ENCODE measurements at places on chromosomes 1 and 21.

- no peak for DNase-seq
These were observed 278.5 kb upstream of the C1orf174 start for GRCh38 chr1:4178501-4179113.

DNA sequence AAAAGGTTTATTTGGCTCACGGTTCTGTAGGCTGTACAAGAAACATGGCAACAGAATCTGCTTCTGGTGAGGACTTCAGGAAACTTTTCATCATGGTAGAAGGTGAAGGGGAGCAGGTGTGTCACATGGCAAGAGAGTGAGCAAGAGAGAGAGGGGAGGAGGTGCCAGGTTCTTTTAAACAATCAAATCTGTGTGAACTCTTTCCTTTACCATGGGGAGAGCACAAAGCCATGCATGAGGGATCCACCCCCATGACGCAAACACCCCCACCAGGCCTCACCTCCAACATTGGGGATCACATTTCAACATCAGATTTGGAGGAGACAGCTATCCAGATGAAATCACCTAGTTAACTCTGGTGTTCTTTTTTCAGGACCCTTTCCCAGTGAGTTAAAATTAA lies 103.6 kb downstream of the GALNT2 start:
- DNase-seq: no peak

DNA sequence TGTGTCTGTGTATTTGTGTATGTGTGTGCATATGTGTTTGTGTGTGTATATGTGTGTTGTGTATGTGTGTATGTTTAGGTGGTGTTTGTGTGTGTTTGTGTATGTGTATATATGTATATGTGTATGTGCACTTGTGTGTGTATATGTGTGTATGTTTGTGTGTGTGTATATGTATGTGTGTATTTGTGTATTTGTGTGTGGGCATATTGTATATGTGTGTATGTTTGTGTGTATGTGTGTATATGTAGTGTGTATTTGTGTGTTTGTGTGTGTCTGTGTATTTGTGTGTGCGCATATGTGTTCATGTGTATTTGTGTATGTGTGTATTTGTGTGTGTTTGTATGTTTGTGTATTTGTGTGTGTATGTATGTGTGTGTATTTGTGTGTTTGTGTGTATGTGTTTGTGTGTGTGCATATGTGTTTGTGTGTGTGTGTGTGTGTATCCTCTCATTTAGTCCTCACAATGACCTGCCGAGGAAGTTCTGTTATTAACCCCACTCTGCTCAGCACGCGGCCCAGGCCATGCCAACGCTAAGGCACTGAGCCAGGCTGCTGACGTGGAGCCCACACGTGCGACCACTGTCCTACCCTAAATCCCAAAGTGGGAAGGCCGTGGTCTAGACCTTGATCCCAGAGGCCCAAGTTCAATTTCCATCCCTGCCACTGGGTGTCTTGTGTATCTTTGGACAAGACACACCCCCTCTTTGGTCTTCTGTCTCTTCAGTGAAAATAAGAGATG lies 43.2 kb upstream of the TMEM51 start:
- DNase-seq: no peak

DNA sequence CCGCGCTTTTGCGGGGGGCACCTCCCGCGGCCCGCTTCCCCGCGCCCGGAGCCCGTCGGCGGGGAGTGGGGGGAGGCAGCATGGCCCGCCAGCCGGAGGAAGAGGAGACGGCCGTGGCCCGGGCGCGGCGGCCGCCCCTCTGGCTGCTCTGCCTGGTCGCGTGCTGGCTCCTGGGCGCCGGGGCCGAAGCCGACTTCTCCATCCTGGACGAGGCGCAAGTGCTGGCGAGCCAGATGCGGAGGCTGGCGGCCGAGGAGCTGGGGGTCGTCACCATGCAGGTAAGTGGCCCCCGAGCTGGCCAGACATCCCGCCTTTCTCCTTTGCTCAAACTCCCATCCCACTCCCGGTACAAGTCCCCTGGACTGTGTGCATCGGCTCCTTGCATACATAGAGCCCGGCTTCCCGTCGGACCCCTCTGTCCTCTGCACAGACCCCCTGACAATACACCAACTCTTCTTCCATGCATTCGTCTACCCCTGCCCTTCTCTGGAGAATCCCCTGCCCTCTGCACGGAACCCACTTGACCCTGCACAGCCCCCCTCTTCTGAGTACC lies 812 bp downstream of the CACHD1 start:
- no peak for DNase-seq

GRCh38 chr1:234672349-234673135 lies 62.6 kb upstream of the IRF2BP2 start:
- DNase-seq: no peak

- DNase-seq: no peak
These were observed 26.9 kb upstream of the TCEA3 start for GRCh38 chr1:23451441-23451840.

DNA sequence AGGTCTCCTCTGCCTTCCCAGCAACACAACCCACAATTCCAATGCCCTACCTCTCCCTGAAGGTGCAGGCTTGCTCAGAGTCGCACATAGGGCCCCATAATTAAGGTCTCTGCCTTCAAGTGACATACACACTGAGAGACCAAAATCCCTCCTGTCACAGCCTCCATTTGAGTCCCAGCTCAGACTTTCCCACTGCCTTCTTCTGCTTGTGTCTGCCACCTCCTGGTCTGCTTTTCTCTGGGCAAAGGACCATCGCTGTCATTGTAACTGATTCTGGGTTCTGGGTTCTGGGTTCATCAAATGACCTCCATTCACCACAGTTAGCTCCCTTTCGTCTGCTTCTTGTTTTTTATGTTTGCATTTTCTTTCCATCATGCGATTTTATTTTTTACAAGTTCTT lies 119.2 kb upstream of the ATP1B1 start:
- DNase-seq: no peak

DNA sequence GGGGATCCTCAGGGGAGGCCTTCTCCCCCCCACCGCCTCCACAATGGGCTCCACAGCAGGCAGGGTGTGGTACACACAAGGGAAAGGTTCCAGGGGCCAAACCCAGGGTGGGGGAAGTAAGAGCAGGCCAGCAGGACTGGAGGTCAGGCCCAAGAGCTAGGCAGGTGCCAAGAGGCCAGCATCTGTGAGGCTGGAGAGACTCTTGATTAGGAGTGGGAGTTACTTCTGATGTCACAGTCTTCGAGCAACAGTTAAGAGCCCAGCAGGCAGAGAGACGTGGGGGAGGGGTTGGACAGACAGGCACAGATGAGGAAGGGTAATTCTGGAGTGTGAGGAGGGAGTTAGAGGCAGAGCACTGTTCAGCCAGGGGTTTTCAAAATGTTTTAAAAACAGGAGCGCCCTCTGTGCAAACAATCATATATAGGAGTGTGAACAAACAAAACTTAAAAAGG lies 55.8 kb downstream of the SLC9A1 start:
- no peak for DNase-seq

DNA sequence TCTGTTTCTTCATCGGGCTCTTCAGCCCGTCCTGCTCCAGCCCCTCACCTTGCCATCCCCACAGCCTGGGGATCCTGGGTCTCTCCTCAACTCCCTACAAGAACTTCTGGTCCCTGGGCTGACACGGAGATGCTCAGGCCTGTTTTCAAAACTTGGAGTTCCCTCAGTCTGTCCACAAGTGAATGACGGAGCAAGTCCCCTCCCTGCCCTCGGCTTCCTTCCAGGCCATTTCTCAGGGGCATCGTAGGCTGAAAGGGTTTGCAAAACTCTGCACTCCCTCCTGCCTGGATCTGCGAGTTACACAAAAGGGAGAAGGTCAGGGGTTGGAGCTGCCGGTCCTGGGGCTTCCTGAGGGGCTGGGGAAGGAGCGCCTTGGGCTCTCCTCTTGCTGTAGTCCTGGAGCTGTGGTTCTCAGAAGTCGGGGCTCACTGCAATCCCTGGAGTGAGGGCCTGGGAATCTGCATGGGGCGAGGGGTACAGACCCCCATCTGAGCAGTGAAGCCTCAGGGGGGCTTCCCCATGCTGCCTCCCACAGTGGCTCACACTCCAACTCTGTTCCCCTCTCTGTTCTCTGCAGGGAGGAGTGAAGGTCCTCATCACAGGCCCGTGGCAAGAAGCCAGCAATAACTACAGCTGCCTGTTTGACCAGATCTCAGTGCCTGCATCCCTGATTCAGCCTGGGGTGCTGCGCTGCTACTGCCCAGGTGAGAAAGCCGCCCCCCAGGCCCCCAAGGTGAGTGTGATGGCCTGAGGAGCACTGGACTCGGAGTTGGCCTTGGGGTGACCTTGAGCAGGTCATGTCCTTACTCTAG lies 100.6 kb upstream of the VAMP3 start:
- DNase-seq: no peak

DNA sequence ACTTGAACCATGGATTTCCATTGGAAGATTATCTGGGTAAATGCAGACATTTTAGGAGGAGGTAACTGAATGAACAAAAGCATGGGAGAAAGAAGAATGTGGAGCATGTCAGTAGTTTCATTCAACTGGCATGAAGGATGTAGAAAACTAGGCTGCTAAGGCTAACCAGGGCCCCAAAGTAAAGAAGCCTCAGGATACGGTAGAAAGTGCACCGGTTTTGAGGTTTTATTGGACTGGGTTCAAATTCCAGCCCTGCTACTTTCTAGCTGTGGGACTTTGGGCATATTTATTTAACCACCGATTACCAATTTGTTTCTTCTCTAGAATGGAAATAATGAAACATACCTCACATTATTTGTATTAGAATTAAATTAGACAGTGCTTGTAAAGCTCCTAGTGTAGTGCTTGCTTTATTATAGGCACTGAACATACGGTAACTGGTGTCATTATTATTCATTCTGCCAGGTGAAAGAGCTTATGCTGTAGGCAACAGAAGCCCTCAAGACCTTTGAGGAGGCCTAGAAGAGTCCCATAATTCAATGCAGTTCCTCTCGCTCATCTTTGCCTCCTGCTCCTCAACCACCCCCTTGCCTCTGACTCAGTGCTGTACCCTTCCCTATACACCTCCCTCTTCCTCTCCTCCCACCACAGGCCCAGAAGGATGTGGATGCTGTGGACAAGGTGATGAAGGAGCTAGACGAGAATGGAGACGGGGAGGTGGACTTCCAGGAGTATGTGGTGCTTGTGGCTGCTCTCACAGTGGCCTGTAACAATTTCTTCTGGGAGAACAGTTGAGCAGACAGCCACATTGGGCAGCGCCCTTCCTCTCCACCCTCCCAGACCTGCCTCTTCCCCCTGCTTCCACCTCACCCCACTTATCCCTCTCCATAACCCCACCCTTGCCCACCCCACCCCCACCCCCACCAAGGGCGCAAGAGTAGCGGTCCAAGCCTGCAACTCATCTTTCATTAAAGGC lies 2.5 kb upstream of the CHTOP start:
- no peak for DNase-seq

DNA sequence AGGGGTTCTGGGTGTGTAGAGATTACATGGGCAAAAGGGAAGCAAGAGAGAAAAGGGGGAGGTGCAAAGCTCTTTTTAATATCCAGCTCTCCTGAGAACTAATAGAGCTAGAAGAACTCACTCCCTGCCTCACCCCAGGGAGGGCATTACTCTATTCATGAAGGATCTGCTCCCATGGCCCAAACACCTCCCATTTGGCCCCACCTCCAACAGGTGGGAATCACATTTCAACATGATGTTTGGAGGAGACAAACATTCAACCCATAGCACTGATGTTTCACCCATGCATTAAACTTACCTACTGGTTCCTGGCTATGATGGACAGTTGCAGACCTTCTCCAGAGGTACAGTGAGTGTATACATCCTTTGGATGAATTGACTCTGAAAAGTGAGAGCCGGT lies 7.3 kb upstream of the JUN start:
- no peak for DNase-seq

Measured in thoracic aorta (tissue), 2 donors.